Coronary artery (tissue), 2 donors: ENCODE measurements at places on chromosomes 7 and 10.

- no peak for DNase-seq
Observed at GRCh38 chr10:128491686-128492085, 365.5 kb upstream of the MKI67 start.

GRCh38 chr10:65846541-65846940 lies 1079.3 kb upstream of the LRRTM3 start:
- no peak for DNase-seq

DNA sequence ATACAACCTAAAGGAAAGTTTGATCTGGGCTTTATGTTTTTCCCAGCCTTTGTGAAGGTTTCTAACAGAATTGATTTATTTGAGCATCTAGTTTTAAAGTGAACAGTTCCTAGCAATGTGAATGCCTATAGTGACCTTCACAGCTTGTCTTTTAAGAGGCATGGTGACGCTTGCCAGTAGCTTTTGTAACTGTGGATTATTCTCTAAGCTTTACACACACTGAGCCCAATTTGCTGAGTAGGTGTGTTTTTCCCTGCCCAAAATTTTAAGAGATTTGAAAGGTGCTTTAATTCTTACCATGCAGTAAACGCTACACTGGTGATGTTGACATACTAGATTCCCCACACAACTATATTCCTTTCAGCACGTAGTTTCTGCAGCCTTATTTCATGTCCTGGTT lies 420.2 kb upstream of the AKR1E2 start:
- DNase-seq, result no peak

DNA sequence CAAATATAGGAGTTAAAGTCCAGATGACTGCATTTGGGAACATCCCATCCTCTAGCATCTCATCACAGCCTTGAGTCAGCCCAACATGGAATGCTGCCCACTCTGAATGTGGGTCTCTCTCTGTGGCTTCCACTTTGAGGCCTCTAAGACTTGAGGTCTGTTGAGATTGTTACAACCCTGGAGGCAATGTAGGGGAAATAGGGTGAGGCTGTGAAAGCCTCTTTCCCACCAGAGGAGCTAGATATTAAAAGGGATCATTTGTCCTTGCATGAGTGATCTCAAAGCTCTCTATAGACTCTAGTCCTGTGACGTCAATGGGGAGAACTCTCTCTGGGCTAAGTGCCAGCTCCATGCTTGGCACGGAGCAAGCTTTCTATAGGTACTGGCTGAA lies 6.4 kb upstream of the GOLGA7B start:
- DNase-seq, result no peak

DNA sequence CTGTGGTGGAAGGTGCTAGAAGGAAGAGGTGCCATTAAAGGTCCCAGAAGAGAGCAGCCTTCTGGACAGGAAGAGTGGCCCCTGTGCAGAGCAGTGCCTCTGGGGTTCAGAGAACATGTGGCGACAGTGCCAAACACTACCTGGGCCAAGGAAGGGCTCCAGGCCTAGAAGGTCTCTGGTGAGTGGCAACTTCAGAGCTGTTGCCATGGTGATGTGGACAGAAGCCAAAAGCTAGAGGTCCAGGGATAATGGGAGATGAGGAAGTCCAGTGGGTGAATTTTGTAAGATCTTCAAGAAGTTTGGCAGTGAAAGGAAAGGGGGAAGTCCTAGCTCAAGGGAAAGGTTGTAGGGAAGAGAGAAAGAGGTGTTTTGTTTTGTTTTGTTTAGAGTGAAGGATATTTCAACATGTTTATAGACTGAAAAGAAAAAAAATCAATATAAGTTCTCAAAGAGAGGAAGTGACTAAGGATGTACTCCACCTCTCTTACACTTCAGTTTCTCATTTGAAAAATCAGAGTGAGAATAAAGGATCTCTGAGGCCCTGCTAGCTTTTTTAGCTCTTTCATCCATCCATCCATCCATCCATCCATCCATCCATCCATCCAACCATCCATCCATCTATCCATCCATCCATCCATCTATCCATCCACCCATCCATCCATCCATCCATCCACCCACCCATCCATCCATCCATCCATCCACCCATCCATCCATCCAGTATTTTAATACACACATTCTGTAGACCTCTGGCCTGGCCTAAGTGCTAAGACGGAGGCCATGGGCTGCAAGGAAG lies 77.1 kb upstream of the DUSP5 start:
- no peak for DNase-seq

DNA sequence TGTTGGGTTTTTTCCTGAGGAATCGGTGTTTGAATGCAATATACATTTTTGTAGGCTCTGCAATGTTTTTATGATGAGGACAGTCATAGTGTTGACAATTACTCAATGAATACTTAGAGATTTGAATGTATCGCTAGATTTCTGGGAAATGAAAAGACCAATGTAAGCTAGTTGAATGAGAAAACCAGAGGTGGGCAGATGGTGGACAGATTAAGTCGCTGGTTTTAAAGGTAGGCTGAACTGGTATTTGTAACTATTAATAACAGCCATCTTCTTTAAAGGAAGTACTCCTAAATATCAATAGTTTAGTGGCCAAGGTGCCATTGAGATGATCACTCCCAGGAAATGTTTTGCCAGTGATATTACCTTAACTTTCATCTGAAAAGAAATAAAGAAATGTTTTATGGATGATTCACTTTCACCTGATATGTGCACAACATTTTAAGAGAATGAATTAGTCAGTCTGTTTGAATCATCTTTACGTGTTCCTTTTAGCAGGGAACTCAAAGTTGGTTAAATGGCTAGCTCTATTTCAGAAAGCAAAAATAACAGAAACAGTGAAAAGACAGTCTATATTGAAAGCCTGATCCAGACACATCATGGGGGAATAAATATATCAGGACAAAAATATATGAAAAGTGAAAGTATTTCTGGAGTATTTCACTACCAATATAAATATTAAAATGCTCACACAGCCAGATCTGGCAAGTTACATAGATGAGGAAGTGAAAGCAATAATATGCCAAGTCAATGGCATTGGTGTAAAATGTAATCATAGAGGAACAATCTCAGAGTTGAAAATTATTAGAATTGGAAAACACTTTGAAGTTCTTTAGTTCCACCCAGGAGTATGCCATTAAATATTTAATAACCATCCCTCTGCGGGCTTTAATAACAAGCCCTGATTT lies 20.7 kb downstream of the MET start:
- DNase-seq, result no peak

GRCh38 chr10:70323697-70324338 lies 40.0 kb upstream of the NPFFR1 start:
- DNase-seq, result no peak

GRCh38 chr10:1015688-1016087 lies 10.0 kb downstream of the IDI2 start:
- no peak for DNase-seq

GRCh38 chr7:98116656-98117461 lies 10.2 kb downstream of the LMTK2 start:
- no peak for DNase-seq

DNA sequence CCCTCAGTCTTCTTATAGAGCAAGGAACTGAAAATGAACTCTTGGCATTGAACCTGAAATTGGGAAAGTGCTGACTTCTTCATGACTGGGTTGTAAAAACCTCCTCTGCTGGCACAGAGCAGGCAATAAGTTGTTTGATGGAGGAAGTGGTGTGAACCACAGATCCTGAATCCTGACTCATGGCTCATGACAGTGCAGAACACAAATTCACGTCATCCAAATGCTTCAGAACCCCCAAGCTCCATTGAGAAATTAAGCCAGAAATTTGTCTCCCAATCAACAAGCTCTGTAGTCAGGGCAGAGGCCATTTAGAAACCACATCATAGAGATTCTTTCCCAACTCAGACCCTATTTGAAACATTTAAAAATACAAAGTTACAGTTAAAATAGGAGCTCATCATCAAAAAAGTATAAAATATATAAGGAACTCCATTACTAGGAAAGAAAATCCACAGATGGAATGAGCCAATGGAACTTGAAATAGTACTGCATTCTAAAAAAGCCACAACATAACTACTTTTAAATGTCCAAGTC lies 10.3 kb upstream of the STK17A start:
- DNase-seq, result no peak

DNA sequence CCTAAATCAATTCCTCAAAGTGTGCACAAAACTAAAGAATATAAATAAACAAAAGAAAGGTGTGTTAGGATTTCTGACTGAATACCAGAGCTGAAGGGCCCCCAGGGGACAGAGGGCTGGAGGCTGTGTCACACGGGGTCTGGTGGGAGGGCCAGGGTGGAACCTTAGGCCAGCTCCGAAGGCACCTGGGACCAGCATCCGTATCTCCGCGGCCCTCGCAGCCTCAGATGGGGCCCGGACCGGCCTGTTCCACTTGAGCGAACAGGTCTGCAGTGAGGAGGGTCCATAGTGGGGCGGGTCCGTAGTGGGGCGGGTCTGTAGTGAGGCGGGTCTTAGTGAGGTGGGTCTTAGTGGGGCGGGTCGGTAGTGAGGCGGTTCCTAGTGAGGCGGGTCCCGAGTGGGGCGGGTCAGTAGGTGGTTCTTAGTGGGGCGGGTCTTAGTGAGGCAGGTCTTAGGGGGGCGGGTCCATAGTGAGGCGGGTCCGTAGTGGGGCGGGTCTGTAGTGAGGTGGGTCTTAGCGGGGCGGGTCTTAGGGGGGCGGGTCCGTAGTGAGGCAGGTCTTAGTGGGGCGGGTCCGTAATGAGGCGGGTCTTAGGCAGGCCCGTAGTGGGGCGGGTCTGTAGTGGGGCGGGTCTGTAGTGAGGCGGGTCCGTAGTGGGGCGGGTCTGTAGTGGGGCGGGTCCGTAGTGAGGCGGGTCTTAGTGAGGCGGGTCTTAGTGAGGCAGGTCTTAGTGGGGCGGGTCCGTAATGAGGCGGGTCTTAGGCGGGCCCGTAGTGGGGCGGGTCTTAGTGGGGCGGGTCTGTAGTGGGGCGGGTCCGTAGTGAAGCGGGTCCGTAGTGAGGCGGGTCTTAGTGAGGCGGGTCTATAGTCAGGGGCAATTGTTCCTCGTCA lies 15.1 kb downstream of the GPR146 start:
- DNase-seq, result no peak

GRCh38 chr10:61192042-61192441 lies 248.1 kb upstream of the RHOBTB1 start:
- no peak for DNase-seq

- DNase-seq, result no peak
Observed at GRCh38 chr10:126301701-126302475, 86.4 kb downstream of the ADAM12 start.

DNA sequence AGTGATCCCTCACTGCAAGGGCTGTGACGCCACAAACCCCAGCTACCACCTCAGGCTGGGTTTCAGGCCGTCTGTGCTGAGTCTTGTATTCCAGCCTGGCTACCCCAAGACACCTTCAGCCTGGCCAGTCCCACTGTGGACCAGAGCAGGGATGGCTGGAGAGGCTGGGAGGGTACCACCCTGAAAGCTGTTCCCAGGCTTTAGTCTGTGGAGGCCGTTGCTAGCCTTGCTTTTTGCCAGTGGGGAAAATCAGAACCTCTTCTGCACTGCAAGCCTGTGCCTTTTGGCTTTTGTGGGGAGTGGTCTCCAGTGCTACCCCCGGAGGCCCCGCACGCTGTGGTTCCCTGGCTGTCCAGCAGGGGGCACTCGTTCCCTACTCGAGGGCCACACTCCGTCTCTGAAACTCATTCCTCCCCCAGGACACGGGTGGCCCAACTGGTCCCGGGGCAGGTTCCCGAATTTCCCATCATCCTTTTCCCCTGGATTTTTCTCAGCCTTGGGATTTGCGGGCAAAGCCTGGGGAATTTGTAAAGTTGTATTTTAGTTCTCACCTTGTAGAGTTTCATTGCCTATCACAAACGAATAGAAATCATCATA lies 128.4 kb upstream of the BTBD16 start:
- DNase-seq, result no peak

DNA sequence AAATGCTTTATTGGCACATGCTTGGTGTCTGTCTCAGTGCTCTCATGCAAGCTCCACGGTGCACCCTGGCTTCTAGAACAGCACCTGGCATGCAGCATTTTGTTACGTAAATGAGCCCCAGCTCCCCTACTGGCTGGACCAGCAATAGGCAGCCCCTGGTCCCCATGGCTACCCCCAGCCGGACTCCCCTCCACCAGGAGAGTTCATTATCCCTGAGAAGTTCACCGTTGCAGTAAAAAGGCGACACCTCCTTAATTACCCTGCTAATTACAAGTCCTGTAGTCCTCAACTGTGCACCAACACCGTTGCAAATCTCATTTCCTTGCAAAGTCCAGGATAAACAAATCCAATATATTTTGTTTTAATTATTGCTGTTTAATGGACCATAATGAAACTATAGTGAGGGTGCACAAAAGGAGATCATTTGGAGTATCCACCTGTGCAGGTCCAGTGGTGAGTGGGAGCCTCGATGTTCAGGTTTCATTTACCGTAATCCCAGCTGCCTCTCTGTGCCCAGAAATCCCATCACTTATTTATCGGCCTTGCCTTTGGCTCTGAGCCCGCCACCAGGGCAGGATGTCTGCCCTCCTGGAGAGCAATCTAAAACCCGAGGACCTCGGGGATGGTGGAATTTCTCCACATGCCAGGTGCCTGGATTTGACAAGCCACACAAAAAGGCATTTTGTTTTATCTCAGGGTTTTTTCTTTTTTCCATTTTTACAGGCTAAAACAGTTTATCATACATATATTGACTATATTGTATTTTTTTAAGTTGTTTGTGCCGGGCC lies 12.8 kb upstream of the DRGX start:
- DNase-seq, result no peak

DNA sequence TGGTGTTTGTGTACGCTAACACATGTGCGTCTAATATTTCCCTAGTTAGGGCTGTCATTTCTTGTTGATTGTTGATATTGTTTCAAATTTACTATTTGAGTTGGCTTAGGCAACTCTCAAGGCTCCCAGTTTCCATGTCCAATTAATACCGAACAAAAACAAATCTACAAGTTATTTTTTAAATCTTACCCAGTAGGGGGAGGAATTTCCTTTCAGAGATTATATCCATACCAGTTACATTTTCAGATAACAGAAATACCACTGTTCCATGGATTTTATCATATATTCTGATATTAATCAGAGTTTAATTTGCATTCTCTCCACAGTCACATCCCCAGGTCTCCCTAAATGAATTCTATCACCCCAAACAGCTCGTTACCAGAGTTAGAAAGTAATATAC lies 7.2 kb upstream of the AKR1B10 start:
- DNase-seq, result no peak

GRCh38 chr10:69894156-69894555 lies 92.5 kb downstream of the COL13A1 start:
- no peak for DNase-seq

GRCh38 chr7:25171071-25171470 lies 46.0 kb upstream of the CYCS start:
- DNase-seq, result no peak

DNA sequence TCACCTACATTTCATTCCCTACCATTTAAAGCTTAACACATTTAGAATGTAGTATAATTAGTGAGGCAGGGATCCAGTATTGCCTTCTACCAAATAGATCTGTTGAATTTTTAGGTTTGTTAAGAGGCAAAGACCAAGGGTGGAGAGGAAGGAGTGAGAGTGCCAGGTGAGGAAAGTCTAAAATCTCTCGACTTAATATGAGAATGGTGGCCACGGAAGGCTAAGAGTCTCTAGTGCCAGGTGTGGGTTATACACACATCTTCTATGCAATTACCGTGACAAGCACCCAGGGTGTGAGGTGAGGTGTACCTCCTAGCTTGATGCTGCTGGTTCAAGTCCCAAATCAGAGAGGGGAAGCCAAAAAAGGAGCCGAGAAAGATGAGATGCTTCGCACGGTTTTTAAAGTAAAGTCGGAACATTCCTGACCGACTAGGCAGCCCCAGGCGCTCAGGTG lies 439 bp downstream of the IQUB start:
- no peak for DNase-seq
